ENCODE measurements at places on chromosomes 16 and 17. TPM values are rescaled to one million over a fixed set of nuclear protein-coding genes. Genes with fewer than 3 reads are reported as not detected.
A peak's percentile ranks its signal among the peaks of the same experiment; 100 is the strongest.

The ALOX12B gene
- polyA plus RNA-seq, result not detected

The SRP68 gene
- 69.3 TPM for polyA plus RNA-seq

The RND2 gene
- not detected for polyA plus RNA-seq

The CFAP119 gene
- polyA plus RNA-seq, result not detected

The NSMCE1 gene
- 46.1 TPM for polyA plus RNA-seq

The ARHGAP44 gene
- 6.0 TPM for polyA plus RNA-seq

The TBC1D3K gene
- not detected for polyA plus RNA-seq

The C17orf75 gene
- polyA plus RNA-seq, result 24.4 TPM

The RSKR gene
- 16.8 TPM for polyA plus RNA-seq

The HSF5 gene
- polyA plus RNA-seq, result 0.21 TPM

The UTP4 gene
- polyA plus RNA-seq, result 40.0 TPM

The UBE2Z gene
- 53.0 TPM for polyA plus RNA-seq

The ZCCHC14 gene
- polyA plus RNA-seq, result 18.0 TPM

DNA sequence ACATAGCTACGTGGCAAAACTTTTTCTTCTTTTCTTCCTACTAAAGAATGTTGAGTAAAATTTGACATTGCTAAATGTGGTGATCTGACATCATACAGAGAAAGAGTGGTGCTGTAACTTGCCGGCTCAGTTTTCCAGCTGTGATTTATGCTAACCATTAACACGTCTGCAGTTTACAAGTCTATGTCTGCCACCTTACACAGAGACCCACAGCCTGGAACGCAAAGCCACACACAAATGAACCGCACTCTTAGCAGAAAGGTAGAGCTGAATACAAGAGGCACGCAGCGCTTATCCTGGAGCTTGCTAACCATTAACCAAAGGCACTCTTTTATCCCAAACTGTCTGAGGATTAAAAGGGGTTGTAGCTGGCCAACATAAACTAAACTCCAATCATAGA is 31.9 kb downstream of the CACNG1 start:
- no peak for DNase-seq

DNA sequence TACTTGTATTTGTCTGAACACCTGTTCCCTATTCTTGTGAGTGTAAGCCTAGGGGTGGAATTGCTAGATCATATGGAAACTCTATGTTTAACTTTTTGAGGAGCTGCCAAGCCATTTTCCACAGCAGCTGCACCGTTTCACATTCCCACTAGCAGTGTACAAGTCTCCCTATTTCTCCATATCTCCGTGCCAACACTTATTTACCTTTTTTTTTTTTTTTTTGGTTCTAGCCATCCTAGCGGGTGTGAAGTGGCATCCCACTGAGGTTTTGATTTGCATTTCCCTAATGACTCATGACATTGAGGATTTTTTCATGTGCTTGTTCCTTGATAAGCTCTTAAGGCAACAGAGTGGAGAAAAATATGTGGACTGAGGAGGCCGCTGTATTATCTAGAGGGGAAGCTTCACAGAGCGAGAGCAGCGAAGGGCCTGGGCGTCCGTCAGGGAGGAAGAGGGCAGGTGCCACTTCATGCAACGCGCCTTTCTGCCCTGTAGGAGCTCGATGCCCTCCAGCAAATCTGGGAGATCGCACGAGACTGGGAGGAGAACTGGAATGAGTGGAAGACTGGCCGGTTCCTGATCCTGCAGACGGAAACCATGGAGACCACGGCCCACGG is 50.0 kb downstream of the DNAH2 start:
- peak; percentile 17 for DNase-seq

GRCh38 chr17:7887482-7888183 is 956 bp upstream of the CHD3 start:
- DNase-seq, result peak; percentile 96

- peak; percentile 32 for DNase-seq
Observed at GRCh38 chr17:17119533-17119932, 77.3 kb downstream of the MPRIP start.

DNA sequence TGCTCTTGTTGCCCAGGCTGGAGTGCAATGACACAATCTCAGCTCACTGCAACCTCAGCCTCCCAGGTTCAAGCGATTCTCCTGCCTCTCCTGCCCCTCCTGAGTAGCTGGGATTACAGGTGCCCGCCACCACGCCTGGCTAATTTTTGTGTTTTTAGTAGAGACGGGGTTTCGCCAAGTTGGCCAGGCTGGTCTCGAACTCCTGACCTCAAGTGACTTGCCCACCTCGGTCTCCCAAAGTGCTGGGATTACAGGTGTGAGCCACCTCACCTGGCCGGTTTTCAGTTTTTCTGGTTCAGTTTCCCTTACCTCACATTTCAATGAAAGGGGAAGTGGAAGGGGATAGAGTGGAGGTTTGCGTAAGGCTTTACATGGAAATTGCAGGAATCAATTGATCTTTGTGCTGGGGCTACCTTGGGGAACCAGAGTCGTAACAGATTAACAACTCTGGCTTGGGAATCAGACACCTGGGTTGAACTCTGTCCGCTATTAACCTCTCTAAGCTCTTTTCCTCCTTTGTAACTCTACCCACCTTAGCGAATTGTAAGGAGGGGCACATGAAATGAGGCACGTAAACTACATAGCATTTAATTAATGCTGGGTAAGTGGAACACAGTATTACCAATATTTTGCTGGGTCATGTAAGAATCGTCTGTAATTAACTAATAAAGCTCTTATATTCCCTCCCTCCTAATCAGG is 3.2 kb downstream of the MPV17L start:
- no peak for DNase-seq

DNA sequence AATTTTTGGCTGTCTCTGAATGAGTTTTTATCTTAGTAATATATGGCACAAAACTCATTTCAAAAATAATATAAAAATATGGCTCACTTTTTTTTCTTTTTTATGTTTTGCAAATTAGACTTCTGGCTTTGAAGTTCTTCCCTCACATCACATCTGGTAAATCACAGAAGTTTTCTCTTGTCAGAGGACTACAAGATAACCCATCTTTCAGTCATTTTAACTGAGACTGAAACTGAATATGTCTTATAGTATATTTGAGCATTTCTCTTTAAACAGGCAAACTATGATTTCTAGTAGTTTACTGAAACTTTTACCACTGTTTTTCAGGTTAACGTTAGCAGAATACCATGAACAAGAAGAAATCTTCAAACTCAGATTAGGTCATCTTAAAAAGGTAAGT is 51.1 kb upstream of the MRC2 start:
- DNase-seq, result no peak

GRCh38 chr17:77999413-78000173 is 41.1 kb downstream of the TNRC6C start:
- DNase-seq, result no peak

- DNase-seq, result no peak
Observed at GRCh38 chr17:75077496-75078283, 10.1 kb upstream of the SLC16A5 start.

DNA sequence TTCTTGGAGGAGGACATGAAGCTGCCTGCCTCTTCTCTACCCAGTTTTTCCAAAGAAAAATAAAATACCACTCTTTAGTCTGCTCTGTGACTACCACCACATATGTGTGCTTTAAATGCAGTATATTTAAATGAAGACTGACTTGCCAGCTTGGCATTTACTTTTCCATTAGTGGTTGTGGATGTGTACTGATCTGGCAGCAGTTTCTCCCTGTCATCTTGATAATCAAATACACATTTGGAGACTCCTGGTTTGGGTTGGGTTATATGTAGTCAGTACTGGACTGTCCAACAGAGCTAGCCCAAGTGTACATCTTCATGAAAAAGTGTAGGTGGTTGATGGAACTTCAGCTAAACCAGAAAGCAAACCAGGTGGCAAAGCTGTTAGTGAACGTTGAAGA is 19.9 kb downstream of the COX10 start:
- no peak for DNase-seq

DNA sequence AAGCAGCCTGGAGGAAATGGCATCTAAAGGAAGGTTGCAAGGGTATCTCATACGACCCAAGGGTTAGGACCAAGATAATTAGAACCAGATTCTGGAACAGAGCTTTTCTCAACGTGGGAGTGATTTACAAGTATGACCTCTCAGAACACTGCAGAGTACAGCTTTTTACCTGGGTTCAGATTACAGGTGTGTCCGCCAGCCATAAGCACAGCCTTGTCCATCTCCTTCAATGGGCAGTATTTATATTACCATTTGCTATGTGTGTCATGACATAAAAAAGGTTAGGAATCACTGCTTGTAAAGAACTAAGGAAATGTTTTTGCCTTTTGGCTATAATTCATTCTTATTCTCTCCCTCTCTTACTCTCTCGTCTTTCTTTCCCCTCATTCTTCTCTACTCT is 36.7 kb downstream of the MYO1D start:
- DNase-seq, result no peak

DNA sequence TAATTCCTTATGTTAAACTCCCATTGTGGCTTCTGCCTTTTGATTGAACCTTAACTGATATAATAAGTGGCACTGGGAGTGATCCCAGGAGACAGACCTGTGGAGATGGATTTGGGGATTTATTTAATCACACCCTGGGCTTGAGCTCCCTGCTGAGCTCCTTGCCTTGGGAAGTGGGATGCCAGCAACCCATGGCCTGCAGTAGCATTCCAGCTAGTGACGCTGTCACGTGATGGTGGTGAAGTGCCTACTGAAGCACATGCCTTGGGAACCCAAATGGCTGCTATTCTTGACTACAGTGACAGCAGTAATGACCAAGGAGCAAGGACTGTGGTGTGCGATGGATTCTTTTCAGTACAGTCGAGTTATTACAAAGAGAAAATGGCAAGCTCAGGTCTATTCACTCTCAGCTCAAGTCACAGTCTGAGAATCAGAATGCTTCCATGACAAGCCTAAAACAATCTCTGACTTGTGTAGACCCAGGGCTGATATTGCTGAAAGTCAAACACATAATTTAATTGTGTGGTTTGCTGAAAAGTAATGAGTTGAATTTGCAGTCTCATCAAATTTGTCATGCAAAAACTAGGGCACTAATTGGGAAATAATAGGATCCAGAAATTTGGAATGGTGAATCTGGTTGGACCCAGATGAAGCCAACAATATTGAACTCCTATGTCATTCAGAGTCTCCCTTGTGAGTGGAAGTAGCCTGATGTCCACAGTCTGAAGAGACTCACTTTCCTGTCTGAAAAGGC is 47.1 kb downstream of the BCL7C start:
- no peak for DNase-seq

GRCh38 chr16:54687043-54687899 is 243.4 kb upstream of the IRX5 start:
- DNase-seq, result no peak

All from muscle of arm (tissue), 14 donors.